Aorta (tissue), 5 donors: ENCODE measurements at places on chromosomes 13 and 19. TPM values are rescaled to one million over a fixed set of nuclear protein-coding genes. Genes with fewer than 3 reads are reported as not detected.

Gene DIAPH3
- 2.9 TPM for polyA plus RNA-seq

- DNase-seq, result no peak
Measured at GRCh38 chr19:30311911-30312310, 60.3 kb upstream of the ZNF536 start.

Gene CASP14
- polyA plus RNA-seq, result not detected

GRCh38 chr19:46745521-46746280 lies at the start of gene FKRP:
FKRP (plus strand) TSS chr19:46746057; CDS start chr19:46755451, 9,394 bp downstream.
- DNase-seq, result no peak

DNA sequence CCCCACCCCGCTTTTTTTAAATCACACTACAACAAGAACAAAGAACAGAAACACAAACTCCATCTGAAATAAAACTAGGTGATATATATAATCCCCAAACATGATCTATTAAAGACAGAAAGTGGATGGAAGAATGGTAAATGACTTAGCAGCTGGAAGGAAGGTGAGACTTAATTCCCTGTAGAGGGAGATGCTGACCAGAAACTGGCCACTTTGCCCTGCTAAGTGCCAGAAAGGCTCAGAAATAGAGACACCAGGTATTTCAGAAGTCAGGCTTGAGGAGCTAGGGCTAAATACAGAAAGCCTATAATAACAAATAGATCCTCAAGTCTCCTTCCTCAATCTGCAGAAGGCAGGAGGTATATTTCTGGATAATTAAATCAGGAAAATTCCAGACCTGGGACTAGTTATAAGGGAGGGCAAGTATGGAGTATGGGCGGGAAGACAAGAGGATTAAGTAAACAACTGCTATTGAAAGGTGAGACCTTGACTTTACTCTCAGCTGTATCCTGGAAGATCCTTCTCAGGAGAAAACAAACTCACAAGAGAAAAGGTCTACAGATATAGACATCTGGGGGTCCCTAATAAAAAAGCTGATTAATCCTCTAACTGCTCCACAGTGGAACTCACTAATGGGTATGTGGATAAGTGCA lies 32.2 kb downstream of the MTRF1 start:
- DNase-seq, result no peak

Gene FZR1
- 8.0 TPM for polyA plus RNA-seq

DNA sequence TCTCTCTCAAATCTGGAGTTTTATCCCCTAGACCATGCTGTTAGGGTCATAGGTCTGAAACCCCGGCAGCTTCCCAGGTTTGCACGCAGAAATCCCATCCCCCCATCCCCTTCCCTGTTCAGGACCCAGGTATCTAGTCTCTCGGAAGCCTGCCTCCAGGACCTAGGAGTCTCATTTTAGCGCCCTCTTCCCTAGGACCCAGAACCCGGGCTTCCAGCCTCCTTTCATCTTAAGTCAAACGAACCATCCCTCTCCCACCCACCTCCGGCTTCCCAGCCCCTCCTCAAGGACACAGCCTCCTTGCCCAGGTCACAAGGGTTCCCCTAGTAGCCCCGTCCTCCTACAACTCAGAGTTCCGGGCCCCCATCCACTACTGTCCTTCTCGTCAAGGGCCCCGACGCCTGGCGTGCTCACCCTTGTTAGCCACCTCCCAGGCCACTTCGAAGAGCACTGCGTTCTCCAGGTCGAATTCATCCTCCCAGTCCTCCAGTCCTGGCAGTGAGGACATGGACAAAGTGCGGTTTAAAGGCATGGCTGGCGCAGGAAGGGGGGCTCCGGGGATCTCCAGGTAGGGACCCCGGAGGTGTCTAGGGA lies 431 bp downstream of the GYS1 start:
- no peak for DNase-seq

DNA sequence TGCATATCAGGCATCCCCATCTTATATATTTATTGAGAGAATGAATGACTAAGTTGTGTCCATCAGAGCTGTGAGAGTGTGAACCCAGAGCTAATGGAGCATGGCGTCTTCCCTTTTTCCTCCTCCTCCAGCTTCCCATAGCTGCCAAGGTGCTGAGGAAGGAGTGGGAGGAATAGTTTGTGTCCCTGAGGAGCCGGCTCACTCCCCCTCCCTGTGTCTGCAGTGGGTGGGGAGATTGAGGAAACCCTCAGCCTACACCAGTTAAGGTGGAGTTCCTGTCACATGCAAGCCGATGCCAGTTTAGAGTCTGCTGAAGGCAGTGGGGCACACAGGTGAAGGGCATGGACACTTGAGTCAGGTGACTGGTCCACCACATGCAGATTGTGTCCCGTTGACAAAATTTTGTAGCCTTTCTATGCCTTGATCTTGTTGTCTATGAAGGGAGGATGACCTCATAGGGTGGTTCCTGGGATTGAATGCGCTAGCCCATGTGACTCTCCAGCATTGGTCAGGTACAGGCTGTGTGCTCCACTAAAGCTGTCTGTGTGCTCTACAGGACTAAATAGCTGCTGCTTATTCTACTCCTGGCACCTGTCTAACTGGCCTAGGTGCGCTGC lies 47.6 kb upstream of the GPI start:
- no peak for DNase-seq

Gene NTF4
- polyA plus RNA-seq, result not detected

DNA sequence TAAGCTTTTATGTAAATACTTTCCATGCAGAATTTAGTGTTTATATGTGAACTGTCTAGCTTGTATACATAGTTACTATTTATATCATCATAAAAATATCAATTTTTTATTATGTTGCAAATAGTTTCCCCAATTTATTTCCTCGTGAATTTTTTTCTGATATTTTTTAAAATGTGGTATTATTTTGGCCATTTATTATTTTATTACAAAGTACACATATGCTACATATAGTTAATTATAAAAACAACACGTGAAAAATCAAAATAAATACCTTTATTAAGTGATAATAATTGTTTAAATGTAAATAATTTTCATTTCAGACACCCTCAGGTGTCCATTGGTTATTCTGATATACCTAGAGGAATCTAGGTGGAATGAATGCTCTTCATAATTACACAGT lies 1394.9 kb upstream of the PRR20A start:
- DNase-seq, result no peak

Gene DNASE2
- 27.4 TPM for polyA plus RNA-seq
